ENCODE measurements at places on chromosomes 6 and 20.
A peak's percentile ranks its signal among the peaks of the same experiment; 100 is the strongest.

DNA sequence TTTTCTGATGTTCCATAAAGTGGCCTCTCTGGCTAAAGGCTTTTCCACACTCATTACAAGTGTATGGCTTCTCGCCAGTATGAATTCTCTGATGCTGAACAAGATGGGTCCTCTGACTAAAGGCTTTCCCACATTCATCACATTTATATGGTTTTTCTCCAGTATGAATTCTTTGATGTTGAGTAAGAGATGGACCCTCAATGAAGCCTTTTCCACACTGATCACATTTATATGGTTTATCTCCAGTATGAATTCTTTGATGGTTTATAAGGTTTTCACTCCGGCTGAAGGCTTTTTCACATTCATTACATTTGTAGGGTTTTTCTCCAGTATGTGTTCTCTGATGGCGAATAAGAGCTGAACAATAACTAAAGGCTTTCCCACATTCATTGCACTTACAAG lies 20.4 kb downstream of the ZNF184 start:
- no peaks in the 10 kb centered on the region for H3K4me1 ChIP-seq
- peak overlapping the region; percentile 80 for H3K27ac ChIP-seq
- H3K4me3 ChIP-seq: no peak overlapping the region
- DNase-seq: no peak
- peaks cover 92% of the 10 kb centered on the region for H3K36me3 ChIP-seq

GRCh38 chr20:31662372-31662854 lies 24.7 kb downstream of the COX4I2 start:
- peaks cover 35% of the 10 kb centered on the region for H3K4me1 ChIP-seq
- DNase-seq: no peak
- H3K36me3 ChIP-seq: peaks cover 3% of the 10 kb centered on the region
- H3K27me3 ChIP-seq: no peaks in the 10 kb centered on the region
- H3K4me3 ChIP-seq: no peak overlapping the region

DNA sequence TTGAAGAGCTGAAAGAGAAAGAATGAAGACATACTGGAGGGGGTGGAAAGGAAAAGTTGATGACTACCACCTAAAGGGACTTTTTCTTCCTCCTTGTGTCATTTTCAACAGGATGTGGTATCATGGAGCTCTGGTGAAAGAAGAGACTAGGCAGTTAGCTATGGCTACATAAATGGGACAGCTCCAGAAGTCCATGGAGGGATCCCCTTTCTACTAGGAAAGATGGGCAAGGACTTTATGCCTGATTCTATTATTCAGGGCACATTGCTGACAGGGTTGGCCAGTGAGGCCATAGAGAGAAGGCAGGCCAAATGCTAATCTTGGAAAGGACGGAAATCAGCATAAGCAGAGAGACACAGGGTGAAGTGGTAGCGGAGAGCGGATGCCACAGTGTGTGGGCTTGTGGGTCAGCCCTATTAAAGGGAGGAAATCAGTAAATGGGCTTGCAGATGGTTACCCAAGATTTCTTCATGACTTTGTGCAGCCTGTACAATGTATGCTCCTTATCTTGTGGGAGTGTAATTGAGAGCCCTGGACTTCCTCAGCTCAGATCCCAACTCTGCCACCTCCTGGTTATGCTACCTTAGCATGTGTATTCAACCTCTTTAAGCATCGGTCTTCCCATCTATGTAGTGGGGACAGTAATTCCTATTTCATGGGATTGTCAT lies 77.4 kb upstream of the TMEM170B start:
- H3K27ac ChIP-seq: no peak overlapping the region
- peaks cover 1% of the 10 kb centered on the region for H3K36me3 ChIP-seq
- no peak for DNase-seq

DNA sequence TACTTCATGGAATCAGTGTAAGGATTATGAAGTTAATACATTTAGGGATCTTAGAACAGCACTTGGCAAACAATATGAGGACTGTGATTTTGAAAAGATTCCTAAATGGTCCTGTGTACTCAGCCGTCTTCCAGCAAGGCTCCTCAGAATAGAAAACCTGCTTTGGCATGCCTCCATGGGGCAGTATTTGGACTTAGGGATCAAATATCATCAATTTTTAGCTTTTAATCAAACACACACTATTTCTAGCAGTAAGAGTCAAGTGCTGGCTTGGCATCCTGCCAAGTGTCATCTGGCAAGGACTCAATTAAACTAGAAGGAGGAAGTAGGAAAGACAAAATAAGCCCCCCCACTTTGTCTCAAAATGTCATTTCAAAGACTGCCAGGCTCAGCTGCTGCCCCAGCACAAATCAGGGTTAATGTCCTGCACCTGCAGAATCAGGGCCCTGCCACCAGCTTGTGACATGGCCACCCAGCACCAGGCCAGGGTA lies 40.8 kb downstream of the IYD start:
- peaks cover 27% of the 10 kb centered on the region for H3K27me3 ChIP-seq
- H3K4me1 ChIP-seq: peaks cover 6% of the 10 kb centered on the region
- no peaks in the 10 kb centered on the region for H3K36me3 ChIP-seq
- no peak overlapping the region for H3K27ac ChIP-seq
- no peak overlapping the region for H3K4me3 ChIP-seq

DNA sequence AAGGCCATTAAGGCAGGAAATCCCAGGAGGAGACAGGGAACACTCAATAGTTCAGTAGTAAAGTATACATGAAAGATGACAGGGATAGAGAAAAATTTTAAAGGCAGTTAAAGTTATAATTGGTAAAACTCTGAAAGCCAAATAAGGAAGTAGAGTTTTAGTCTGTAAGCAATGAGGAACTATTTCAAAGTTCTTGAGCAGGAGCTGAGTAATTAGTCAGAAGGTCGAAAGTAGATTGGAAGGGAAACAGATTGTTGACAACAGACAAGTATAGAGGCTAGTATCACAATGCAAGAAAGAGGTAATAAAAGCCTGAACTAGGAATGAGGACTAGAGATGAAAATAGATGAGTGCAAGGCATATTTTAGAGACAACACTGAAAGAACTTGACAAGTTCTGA lies 150.3 kb downstream of the CDK19 start:
- H3K4me3 ChIP-seq: no peak overlapping the region
- peak overlapping the region; percentile 0 for H3K27ac ChIP-seq
- no peaks in the 10 kb centered on the region for H3K4me1 ChIP-seq
- H3K27me3 ChIP-seq: no peaks in the 10 kb centered on the region
- DNase-seq: no peak

GRCh38 chr20:46787991-46788762 lies 78.7 kb downstream of the SLC2A10 start:
- no peak overlapping the region for H3K27ac ChIP-seq
- no peak overlapping the region for H3K4me3 ChIP-seq

DNA sequence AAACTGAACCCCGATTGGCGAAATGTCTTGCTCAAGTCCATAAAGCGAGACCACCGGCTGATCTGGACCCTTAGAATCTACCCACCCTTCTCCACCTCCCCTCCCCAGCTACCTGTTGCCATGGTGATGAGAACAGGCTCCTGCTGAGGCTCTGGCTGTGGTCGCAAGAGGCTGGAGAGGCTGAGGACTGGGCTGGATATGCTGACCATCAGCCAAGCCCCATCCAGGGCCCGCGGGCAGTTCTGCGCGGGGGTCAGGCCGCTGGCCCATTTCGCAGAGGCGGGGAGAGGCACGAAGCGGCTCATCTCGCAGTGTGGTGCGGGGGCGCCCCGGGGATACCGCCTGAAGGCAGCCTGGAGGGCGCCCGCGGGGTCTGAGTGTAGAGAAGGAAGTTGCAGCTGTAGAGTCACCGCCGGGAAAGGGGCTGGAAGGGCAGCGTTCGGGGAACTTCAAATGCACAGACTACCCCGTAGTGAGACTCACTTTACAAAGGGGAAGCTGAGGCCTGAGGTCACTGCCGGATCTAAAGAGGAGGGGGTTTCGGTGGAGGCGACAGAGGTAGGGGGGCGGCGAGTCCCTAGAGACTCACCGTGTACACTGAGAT lies 671 bp downstream of the TAPBP start:
- H3K4me1 ChIP-seq: peaks cover 32% of the 10 kb centered on the region
- H3K36me3 ChIP-seq: peaks cover 11% of the 10 kb centered on the region
- no peak for DNase-seq
- peak overlapping the region; percentile 88 for H3K27ac ChIP-seq
- peak overlapping the region; percentile 85 for H3K4me3 ChIP-seq

DNA sequence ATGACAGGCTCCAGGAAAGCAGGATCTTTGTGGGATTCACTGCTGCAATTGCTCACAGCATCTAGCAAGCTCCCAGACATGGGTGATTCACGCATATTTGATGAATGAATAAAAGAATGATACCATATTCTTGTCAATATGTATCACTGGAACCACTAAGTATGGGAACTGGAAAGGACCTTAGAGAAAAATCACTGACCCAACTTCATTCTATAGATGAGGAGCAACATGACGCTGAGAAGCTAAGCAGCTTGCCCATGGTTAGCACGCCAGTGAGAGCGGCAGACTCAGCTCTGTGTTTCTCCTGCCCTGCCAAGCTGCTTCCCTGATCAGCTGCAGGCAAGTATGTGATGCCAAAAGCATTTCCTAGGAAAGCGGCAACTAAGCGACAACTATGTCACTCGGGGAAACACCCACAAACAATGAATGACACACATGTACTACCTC lies 66.8 kb downstream of the PPP1R3G start:
- H3K36me3 ChIP-seq: no peaks in the 10 kb centered on the region
- H3K27ac ChIP-seq: no peak overlapping the region

GRCh38 chr20:48722002-48722731 lies 105.6 kb downstream of the PREX1 start:
- no peaks in the 10 kb centered on the region for H3K36me3 ChIP-seq
- no peak overlapping the region for H3K4me3 ChIP-seq
- H3K27me3 ChIP-seq: no peaks in the 10 kb centered on the region
- H3K27ac ChIP-seq: no peak overlapping the region
- peaks cover 7% of the 10 kb centered on the region for H3K4me1 ChIP-seq

GRCh38 chr6:142339113-142339512 lies 37.3 kb downstream of the ADGRG6 start:
- H3K4me3 ChIP-seq: no peak overlapping the region
- H3K4me1 ChIP-seq: peaks cover 1% of the 10 kb centered on the region
- H3K27me3 ChIP-seq: no peaks in the 10 kb centered on the region
- no peak overlapping the region for H3K27ac ChIP-seq
- no peak for DNase-seq

DNA sequence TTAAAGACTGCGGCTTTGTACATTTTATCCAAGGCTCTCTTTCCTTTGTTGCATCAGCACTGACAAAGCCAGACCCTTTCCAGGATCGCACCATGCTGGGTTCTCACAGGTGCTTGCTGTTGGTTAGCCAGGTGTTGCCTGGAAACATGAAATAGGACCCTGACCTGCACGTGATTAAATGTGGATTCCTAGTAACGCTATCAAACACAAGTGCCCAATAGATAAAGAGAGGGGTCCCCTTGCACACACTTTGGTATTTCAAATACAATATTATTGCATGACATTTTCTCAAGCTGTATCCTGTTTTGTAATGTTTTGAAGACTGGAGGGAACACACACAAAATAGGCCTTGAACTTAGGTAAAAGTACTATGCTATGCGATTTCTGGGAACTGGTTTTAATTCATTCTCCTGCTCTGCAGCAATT lies 73.3 kb downstream of the AKAP12 start:
- peaks cover 69% of the 10 kb centered on the region for H3K27me3 ChIP-seq
- H3K27ac ChIP-seq: peak overlapping the region; percentile 80
- DNase-seq: no peak
- H3K4me3 ChIP-seq: peak overlapping the region; percentile 37

GRCh38 chr6:122657601-122658000 lies 47.4 kb downstream of the PKIB start:
- no peak overlapping the region for H3K27ac ChIP-seq
- H3K36me3 ChIP-seq: no peaks in the 10 kb centered on the region
- no peak for DNase-seq
- no peaks in the 10 kb centered on the region for H3K27me3 ChIP-seq
- H3K4me3 ChIP-seq: no peak overlapping the region
- H3K4me1 ChIP-seq: peaks cover 3% of the 10 kb centered on the region

DNA sequence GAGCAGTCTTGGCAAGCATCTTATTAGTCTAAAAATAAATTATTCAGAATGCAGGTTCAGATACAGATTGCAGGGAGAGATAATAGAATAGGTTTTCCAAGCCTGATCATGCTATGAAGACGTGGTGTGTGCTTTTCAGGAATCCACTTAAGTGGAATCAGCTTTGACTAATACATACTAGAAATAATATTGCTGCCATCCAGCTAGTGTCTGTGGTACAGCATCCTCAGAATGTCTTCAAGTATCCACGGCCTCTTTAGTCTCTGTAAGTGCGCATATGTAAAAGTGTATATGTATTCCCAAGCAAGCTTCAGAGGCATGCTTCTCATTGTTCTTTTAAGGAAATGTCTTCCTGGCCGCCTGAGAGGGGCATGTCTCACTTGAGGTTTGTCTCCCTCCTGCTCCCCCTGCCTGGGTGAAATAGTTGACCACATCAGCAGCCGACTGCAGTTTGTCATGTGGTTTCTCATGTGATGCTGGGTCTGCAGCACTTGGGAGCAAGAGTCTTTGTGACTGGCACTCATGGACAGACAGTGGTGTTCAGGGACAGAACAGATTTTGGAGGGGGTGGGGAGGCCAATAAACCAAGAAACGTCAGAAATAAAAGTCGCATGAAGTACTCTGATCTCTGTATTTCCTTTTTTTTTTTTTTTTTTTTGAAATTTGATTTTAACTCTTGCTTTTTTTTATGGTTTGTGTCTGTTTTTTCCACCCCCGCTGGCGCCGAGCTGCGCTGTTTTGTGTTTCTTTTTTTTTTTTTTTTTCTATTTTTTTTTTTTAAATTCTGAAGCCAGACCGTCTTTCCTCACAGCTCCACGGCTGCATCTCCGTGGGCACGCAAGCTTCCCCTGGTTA lies 150.8 kb downstream of the PRL start:
- H3K27me3 ChIP-seq: no peaks in the 10 kb centered on the region
- H3K4me3 ChIP-seq: no peak overlapping the region
- H3K4me1 ChIP-seq: peaks cover 43% of the 10 kb centered on the region
- DNase-seq: no peak

GRCh38 chr20:362271-363254 lies 15.7 kb downstream of the NRSN2 start:
- no peaks in the 10 kb centered on the region for H3K36me3 ChIP-seq
- H3K27me3 ChIP-seq: peaks cover 5% of the 10 kb centered on the region
- no peak overlapping the region for H3K27ac ChIP-seq

DNA sequence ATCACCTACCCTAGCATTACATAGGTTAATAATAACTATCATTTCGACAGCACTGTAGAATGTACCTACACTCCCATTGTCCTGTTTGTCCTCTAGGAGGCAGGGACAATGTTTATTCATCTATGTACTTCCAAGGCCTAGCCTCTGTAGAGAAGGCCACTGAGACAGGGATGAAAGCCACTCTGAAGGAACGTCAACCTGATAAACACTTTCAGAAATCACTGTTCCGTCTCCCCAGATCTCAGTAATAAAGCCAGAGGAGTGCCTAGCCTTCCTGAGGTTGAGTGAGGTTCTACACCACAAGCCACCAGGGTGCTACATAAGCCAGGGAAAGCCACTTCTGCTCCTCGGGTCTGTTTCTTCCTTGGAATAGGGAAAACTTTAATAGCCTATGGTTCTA lies 44.8 kb downstream of the POPDC3 start:
- no peak overlapping the region for H3K27ac ChIP-seq
- peaks cover 1% of the 10 kb centered on the region for H3K4me1 ChIP-seq
- no peak for DNase-seq
